T-helper 1 cell (primary cell): ENCODE measurements at places on chromosomes 11 and 22.

DNA sequence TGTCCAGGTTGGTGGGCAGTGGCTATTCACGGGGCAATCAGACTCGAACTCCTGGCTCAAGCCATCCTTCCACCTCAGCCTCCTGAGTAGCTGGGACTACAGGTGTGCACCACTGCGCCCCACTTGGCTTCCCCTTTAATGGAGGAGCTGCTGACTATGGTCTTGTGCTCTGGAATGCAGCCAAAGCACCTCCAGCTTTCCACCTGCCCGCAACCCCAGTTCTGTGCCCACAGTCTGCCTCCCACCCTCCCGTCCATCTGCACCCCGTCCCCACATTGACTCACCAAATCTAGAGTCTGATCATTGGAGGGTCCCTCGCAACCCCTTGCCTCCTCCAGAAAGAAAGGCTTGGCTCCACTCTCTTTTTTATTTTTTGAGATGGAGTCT, 41.0 kb downstream of the KCNJ4 start:
- DNase-seq = no peak

GRCh38 chr11:119780222-119780953, 51.4 kb upstream of the NECTIN1 start:
- DNase-seq = no peak

DNA sequence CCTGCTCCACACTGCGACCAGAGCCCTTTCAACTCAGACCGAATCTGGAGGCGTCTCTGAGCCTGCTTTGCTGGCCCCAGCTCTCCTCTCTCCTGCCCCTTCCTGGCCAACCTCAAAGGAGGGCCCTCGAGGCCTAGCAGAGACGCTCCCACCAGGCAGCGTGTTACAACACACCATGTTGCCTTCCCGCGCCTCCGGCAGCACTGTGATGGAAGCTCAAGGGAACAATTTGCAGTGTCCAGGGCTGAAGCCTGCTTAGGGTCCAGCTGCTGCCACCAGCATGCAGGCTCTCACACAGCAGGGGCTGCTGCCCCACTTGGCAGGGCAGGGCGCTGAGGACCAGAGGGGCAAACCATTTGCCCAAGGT, 18.4 kb downstream of the LINC01488 start:
- DNase-seq = no peak

GRCh38 chr11:122138744-122139594, 23.0 kb upstream of the BLID start:
- no peak for DNase-seq

DNA sequence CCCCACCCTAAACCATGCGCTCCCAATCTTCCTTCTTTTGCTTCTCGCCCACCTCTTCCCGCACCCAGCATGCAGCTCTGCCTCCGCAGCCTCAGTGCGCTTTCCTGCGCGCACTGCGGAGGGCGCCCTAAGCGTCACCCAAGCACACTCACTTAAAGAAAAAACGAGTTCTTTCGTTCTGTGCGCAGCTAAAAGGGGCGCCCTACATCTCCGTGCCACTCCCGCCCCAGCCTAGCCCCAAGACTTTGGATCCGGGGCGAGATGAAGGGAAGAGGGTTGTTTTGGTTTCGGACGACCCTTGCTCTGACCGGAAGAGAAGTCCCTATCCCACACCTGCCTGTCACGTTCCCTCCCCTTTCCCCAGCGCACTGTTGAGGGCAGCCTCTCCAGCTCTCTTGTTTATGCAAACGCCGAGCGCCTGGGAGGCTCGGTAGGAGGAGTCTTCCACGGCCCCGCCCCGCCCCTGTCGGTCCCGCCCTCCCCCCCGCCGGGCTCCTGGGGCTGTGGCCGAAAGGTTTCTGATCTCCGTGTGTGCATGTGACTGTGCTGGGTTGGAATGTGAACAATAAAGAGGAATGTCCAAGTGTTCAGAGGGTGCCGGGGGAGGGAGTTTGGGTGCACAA, 5.3 kb downstream of the VSIG2 start:
- peak; percentile 67 for DNase-seq

DNA sequence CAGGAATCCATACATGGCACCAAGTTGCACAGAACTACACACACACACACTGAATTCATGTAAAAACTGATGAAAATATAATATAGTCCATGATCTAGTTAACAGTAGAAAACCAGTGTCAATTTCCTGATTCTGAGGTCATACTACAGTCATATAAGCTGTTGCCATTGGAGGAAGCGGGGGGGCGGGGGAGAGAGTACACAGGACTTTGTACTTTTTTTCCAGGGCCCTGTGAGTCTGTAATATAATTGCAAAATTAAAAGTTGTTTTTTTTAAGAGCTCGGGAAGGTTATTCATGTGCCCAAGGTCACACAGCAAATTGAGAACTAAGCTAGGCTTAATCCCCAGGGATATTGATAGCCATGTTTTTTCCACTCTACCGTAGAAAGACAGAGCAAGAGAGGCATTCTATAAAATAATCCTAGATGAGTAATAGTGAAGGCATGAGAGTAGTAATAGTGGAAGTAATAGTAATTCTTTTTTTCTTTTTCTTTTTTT, 312.3 kb downstream of the MN1 start:
- DNase-seq = no peak
